ENCODE measurements at places on chromosomes 3 and 15.

DNA sequence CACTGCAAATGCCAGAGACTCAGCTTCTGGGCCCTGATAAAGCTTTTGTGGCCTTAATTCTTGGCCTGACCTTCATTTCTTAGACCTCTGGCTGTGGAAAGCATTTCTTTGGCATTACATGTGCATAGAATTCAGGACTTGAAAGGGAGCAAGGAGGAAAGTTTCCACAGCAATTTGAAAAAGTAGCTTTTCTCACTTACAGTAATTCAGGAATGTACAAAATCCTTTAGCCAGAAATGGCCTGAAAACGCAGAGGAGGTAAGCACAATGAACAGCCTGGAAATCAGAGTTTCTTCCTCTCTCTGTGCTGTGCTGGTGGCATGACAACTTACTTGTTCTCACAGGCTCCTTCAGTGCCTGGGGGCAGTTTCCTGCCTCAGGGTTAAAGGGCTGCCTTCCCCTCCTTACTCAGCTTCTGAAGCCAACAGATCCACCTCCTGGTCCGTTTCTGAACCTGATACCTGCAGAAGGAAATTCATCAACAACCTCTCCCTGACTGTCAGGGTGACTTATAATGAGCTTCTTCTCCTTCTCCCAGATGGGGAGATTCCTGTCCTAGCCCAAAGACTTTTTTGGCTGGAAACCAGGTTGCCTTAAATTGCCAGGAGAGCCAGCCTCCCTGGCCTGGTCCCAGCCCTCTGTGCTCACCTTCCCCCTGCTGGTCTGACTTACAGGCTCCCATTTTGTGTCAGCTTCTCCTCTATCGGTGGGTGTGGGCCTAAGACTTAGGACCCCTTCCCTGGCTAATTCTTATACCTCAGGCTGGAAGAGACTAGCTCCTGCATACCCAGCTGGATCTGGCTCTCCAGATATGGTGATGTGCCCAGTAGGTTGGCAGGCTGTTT is 102.3 kb downstream of the MYRIP start:
- no peak for DNase-seq

DNA sequence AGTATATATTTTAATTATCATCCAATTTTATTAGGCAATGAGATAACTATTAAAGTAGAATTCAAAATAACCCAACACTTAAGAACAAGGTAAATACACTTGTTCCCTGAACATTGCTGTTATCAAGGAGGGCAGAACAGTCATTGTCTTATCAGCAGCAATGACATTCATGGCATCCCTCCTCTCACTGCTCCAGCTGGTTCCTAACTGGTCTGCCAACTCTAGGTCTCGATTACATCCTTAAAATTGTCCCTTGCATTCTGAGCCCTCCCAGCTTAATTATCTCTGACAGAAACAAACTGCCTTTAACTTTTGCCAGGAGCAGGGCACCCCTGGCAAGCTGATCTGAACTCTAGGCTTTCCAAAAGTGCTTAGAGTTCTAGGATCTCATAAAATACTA is 14.0 kb upstream of the DYNC1LI1 start:
- no peak for DNase-seq

DNA sequence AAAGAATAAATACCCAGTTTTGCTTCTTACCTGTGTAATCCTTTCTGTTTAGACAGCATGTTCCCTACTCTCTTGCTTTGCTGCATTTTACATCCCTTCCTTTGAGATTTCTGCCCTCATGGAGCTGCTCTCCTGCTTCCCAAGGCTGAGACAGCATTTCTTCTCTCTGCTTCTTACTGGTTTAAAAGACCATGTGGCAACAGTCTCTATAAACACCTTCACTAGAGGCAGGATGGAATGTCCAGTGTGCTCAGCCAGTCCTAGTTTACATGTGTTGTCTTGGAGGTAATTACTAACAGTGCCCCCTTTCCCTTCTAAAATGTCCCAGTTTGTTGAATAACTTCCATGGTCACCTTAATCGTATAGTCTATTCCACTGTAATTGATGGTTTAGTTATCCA is 262.3 kb downstream of the CNTN3 start:
- no peak for DNase-seq

DNA sequence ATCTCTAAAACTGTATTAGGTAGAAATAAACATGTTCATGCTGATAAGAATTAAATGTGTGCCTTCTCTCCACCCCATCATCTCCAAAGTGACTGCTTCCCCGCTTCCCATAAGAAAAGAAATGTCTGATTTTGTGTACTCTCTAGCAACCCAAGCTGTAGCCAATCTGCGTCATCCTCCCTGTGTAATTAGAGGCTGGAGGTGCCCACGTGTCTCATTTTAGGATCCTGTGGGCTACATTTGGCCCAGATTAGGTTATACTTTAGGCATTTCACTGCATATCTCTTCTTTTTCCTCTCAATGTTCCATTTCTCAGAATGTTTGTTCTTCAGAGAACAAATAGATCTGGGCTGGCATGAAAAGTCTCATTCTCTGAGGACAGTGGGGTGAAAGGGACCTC is 19.3 kb upstream of the ZNF148 start:
- DNase-seq = no peak

DNA sequence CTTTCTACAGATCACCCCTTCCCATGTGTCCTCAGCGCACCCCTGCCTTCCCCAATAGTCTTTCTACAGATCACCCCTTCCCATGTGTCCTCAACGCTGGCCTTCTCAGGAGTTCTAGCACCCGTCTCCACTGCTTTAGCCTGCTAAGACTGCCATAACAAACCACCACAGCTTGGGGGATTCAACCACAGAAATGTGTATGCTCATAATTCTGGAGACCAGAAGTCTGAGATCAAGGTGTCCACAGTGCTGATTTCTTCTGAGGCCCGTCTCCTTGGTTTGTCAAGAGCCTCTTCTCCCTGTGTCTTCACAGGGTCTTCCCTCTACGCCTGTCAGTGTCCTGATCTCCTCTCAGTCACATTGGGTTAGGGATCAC is 68.1 kb upstream of the CGNL1 start:
- no peak for DNase-seq

DNA sequence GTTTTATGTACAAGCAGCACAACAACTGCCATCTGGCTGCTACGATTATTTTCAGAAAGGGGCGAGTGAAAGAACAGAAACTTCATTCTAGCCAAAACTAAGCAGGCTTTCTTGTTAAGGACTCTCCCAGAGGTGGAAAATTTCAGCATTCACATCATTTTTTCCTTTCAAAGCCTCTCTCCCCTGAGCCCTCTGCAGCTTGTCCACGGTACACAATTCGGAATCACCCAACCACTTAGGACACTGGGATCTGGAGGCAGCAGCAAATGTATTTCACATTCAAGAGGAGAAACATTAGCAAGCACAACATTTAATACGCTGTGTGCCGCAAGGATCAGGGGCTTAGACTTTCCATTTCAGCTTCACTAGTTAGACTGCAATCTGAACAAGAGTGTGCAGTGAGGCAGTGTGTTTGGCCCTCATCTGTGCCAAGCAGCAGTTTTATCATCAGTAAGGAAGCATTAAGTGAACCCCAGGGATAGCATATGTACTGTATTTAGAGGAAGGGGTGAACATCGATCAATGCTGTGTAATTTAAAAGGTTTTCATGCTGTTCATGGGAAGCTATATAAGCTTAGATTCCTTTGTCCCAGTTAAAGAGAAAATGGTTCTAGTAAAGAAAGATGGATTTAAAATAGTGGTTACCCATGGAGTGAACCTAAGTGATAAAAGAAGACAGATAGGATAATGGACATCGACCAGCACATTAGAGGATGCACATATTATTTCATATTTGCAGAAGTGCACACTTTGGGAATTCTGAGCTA is 504.9 kb downstream of the TBL1XR1 start:
- DNase-seq = no peak

DNA sequence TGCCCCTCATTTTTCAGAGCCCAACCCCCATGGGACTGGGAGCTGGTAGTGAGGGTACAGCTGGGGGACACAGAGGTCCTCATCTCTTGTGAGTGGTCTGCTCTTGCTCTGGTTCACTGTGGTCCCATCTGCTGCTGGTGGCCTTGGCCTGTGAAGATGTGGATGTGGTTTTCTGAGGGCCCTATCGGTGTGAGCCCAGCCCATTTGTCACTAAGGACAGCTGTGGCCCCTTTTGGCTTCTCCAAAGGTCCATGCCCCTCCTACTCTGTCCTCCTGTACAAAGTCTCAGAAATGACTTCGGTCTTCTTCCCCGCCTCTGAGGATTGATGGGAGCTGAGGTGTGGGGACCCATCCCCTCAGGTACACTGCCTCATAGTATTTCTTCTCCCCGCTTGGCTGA is 21.0 kb downstream of the LIPC start:
- DNase-seq = no peak

DNA sequence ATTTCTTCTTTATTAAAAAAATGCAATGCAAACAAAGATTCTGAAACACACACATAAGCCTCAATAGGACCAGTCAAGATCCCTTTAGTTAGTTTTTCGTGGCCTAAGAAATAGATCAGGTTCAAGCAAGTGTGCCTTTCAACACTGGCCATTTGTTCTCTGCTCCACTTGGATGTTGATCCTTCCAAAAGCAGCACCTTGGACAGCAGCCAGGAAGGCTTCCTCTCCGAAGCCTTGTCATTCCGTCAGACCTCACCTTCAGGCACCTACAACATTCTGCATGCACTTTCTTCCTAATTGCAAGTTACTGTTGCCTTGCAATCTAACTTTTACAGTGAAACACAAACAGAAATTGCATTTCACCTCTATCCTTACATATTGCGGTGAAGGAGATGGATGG is 155.9 kb upstream of the FEZF2 start:
- DNase-seq = peak; percentile 54

DNA sequence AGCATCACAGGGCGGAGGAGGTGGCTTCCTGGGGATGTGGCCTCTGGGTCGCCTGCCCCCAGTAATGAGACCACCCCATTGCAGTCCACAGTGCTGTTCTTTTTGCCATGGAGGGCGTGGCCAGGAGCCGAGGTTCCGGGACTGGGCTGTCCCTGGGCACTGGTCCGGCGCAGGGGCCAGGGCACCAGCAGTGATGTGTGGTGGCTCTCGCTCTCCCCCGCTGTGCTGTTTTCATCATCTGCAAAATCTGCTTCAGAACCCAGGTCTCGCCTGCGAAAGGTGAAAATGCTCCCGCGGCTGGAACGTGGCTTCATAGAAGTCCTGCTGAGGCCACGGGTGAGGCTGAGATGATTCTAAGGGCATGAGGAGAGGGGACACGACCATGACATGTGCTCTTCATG is 45.8 kb downstream of the SCN5A start:
- no peak for DNase-seq

- DNase-seq = no peak
Measured at GRCh38 chr3:148937467-148938255, 53.7 kb upstream of the GYG1 start.

DNA sequence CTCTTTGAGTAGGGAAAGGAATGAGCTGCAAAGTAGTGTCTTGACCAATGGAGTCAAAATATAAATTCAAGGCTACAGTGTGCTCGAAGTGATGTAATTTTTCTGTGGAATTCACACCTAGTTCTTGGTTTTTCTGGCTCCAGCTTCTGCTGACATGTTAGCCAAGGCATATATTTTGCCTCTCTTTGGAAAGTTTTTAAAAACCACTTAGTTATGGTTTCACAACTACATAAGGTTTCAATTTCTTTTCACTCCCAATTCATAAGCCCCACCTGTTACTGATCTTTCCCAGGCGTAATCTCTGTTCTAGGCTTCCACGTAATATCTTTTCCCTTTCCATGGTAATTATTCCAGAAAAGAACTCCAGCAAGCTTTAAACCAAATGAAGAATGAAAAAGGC is 46.9 kb downstream of the GADL1 start:
- no peak for DNase-seq

DNA sequence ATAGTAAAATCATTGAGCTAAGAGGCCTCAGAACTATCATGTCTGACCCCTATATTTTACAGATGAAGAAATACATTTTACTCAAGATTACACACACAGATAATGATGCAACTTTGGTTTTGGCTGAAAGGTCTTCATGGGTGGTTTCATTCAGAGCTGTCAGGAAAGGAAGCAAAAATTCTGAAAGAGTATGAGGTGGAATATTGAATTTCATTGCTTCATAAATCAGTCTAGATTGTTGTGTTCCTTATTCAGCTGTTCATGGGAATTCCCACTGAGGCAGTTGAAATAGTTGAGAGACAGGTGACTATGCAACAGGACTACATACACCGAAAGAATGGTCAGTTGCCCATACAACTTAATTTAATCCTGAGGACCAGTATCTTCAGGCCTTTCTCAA is 39.4 kb downstream of the CD200 start:
- no peak for DNase-seq

DNA sequence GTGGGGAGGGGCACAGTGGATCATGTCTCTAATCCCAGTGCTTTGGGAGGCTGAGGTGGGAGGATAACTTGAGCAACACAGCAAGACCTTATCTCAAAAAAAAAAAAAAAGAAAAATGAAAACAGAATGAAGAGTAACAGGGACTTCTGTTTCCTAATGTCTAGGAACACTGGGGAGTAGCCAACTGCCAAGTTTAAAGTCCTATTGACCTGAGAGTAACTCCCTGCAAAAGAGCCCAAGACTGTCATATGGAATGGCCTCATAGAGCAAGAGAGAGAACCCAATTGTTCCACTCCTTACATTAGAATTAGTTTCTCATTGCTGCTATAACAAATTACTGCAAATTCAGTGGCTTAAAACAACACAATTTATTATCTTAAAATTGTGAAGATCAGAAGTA is 881.4 kb upstream of the ROBO1 start:
- no peak for DNase-seq

- no peak for DNase-seq
Measured at GRCh38 chr3:12230406-12230805, 58.5 kb upstream of the PPARG start.

DNA sequence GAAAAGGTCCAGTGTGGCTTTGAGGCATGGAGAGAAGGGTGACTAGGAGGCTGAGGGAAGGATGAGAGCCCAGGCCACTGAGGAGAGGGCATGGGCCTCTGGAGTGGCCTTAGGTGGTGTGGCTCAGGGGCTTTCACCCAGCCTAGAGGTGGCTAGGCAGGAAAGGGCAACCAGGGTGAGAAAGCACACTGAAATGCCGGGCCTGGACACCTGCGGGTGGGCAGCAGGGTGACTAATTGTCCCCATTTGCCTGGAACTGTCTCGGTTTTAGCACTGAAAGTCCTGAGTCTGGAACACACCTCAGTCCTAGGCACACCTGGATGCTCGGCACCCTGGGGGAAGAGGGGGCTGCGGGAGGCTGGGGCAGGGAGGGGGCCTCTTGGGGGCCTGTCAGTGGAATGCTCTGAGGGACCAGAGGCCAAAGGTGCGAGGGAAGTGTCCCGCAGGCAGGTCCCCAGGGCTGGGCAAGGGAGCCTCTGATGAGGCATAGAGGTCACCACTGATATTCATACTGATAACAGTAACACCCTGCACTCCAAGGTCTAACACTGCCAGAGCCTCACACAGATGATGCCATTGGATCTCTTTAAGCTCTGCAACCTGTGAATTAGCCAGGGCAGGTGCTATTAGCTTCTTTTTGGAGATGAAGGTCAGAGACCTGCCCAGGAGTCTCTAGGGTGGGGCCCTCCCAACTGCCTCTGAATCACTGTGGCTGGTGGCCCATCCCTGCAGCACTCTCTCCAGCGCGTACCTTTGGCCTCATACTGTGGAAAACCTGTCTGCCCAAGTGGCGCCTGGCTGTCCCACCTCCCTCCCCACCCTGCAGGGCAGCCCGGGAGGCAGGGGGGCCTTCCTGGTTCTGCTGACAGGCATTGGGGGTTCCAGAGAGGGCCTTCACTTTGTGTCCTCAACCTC is 3.0 kb upstream of the PHGR1 start:
- no peak for DNase-seq

GRCh38 chr3:152176241-152176640 is 92.5 kb upstream of the MBNL1 start:
- DNase-seq = no peak

- no peak for DNase-seq
Measured at GRCh38 chr3:158725348-158726011, 6.8 kb downstream of the RARRES1 start.

GRCh38 chr3:47010111-47010712 is 30.7 kb downstream of the NBEAL2 start:
- DNase-seq = peak; percentile 48

GRCh38 chr15:70210528-70210927 is 112.8 kb upstream of the TLE3 start:
- DNase-seq = no peak
